Fibroblast of the aortic adventitia (primary cell): ENCODE measurements at places on chromosomes 5 and 9. TPM values are rescaled to one million over a fixed set of nuclear protein-coding genes. Genes with fewer than 3 reads are reported as not detected.

- DNase-seq, result peak; percentile 49
These were observed 8.8 kb downstream of the TENT4A start for GRCh38 chr5:6722015-6722414.

The TLE1 gene
- 33.4 and 49.5 TPM in 2 replicates for total RNA-seq

- no peak for DNase-seq
These were observed 121.4 kb downstream of the NFIB start for GRCh38 chr9:14192556-14192955.

DNA sequence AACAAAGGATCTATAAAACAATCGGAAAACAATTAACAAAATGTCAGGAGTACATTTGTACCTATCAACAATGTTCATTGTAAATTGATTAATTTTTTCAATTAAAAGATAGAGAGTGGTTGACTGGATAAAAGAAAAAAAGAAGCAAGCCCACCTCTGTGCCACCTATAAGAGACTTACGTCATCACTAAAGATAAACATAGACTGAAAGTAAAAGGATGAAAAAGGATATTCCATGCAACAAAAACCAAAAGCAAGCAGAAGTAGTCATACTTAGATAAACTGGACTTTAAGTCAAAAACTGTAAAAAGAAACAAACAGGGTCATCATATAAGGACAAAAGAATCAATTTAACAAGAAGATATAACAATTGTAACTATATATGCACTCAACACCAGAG is 197.4 kb downstream of the RASEF start:
- no peak for DNase-seq

The AMBP gene
- total RNA-seq, result 0.27 TPM in 1 of 2 replicates, not detected in the other

GRCh38 chr5:135831439-135831838 is 3.0 kb upstream of the SLC25A48 start:
- no peak for DNase-seq

- no peak for DNase-seq
These were observed 345.6 kb downstream of the BNC2 start for GRCh38 chr9:16524823-16525222.

GRCh38 chr9:96242811-96243210 is 59.2 kb downstream of the HSD17B3 start:
- DNase-seq, result no peak

The OR1J2 gene
- total RNA-seq, result 1.6 TPM in 1 of 2 replicates, not detected in the other

GRCh38 chr9:4111233-4112008 is 188.4 kb downstream of the GLIS3 start:
- DNase-seq, result peak; percentile 71

DNA sequence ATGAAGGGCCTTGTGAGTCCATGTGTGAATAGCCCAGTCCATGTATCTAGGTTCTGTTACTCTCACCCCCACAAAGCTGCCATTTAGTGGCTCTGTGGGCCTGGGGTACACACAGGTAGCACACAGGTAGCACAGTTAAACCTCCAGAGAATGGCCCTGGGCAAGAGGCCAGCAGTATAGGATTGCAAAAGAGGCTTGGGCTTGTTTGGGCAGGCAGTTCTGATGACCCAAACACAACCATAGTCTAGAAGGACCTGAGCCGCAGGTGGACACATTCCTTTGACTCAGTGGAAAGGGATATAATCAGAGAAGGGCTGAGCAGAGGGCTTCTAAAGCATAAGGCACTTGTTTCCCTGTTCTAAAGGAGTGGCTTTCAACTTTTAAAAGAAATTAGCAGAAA is 326.8 kb upstream of the SGCD start:
- DNase-seq, result no peak

DNA sequence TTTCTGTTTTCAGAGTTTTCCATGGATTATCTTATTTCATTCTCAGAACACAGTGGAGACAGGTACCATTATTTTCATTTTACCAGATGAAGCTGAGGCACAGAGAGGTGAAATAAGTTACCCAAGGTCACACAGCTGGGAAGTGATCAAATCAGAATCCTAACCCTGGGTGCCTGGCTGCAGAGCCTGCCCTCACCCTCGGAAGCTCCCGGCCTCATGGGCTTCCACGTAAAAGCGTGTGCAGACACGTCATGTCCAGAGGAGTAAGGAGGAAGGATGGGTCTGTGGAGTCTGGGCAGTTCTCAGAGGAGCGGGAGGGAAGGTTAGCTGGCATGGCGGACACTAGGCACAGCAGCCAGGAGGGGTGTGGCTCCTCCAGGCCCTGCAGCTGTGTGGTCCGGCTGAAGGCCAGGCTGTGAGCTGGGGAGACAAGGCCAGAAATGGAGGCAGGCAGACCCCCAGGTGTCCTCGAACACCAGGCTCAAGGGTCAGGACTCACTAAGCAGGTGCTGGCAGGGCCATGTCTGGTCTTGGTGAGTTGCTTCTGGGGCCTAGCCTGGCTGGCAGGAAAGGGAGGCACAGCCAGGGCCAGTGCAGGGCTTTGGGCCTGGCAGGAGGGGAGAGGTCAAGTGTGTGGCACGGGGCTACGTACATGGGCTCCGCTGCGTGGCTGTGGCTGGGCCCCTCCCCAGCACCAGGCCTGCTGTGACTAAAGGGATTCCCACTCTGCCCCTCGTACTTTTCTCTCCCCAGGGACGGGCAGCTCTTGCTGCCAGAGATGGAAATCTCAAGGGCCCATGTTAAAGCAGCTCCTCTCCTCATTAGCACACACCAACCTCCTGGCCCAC is 5.6 kb downstream of the TBC1D9B start:
- DNase-seq, result no peak

DNA sequence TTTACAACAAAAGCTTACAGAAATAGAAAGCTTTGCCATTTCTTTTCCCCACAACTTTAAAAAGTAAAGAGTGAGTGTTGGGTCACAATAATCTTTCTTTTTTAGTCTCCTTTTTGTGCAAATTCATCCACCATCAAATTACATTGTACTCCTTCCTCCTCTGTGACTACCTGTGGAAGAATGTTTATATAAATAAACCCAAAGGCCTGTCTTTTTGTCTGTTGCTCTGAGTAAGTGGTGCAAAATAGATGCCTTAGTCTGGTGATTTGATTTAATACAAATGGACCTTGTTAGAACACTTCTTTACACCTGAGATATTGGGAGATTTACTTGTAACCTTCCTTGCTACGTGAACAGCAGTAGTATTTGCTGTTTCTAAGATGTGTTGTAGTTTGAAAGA is 53.5 kb upstream of the TAF11L2 start:
- peak; percentile 9 for DNase-seq

DNA sequence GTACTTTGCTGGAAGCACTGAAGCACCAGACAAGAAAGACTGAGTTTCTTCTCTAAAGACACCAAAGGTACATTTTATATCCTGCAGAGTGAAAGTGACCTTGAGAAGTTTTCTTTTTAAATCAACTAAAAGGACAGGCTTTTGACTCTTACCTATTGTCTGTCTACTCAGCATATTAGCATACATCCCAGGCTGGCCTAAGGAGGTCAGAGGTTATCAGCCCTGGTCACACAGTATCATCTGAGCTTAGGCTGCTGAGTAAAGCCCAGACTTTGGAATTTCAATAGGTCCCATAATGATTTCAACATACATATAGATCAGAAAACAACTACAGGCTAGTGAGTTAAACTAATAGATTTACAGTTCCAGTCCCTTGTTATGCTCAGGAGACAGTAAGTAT is 10.1 kb upstream of the CDH9 start:
- DNase-seq, result no peak

DNA sequence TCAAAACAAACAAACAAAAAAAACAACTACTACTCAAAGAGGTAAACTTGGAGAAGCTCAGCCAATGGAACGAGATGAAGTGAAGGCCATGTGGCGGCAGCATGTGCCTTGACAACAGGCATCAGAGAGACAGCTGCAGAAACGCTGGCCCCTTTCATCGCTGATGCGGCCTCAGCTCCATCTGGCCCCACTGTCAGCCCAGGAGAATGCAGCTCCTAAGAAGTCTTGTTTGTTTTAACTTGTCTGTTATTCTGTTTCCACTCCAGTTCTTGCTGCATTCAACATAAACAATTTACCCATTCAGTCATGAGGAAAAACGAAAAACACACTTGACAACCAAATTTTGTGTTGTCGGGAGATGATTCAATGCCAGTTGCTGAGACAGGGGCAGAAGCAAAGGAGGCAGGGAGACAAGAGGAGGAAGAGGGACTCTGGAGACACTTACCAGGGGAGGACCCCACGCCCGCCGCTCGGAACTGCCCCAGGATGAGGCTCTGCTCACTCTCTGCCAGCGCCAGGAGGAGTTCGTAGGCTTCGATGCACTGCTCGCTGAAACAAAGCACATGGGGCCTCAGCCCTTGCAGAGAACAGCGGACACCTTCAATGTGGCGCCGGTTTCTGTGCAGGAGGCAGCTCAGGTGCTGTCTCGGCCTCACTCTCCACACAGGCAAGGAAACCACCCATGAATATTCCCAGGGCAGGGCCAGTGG is 91.2 kb downstream of the DCP2 start:
- no peak for DNase-seq

The SLC34A1 gene
- not detected in 2 replicates for total RNA-seq

DNA sequence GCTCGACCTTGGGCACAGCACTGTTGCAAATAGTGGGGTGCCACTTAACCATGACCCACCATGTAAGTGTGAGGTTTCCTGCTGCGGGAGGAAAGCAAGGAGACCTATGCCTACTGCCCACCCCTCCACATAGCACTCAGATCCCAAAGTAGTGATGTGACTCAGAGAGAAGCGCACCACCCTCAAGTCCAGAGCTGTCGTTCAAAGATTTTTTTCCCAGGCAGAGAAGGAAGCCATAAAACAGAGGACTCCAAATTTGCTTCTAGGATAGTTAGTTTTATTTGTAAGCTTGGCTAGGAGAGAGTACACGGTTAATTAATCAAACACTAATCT is 19.3 kb downstream of the UGT3A1 start:
- no peak for DNase-seq

DNA sequence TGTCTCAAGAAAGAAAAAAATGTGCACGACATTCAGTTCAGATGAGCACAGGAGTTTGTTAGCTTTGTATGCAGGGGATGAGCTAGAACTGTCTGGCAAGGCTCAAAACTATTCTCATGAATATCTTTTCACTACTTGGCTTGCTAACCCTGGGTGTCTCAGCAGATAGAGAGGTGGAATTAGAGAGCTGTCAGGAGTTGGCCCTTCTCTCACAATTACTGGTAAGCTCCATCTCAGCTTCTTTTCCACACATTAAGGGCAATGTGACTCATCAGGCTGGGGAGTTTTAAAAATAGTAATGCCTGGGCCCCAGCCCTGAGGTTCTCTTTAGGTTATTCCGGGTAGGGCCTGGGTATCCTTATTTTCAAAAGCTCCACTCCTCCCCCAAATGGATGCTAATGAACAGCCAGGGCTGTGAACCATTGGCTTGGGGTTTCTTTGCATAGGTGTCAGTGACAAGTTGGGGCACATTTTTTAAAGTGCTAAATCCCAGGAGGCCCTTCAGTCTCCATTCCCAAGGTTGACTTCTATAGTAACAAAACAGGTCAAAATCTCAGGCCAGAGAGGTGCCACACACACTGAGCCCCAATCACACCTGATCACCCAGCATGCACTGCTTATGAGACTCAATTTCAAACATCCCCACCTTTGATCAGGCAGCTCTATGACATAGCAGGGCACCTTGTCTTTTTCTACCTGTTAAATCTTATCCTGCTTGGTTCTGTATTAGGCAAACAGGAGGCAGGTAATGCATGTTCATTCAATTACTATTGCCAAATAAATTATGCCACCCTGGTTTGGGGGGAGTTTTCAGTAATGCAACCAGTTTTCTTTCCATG is 239.7 kb upstream of the DAP start:
- DNase-seq, result no peak

- DNase-seq, result no peak
These were observed 747.0 kb upstream of the CDH6 start for GRCh38 chr5:30446456-30446855.

GRCh38 chr5:155316070-155316714 is 302.6 kb downstream of the KIF4B start:
- no peak for DNase-seq

The TPPP gene
- total RNA-seq, result not detected in 2 replicates

DNA sequence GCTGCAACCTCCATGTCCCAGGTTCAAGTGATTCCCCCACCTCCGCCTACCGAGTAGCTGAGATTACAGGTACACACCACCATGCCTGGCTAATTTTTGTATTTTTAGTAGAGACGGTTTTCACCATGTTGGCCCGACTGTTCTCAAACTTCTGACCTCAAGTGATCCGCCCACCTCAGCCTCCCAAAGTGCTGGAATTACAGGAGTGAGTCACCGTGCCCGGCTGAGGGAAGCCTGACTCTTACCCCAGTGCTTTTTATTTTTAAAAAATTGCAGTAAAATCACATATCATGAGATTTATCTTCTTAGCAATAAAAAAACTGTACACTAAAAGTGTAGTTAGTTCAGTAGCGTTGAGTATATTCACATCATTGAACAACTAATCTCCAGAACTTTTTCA is 105.3 kb downstream of the SLIT3 start:
- peak; percentile 35 for DNase-seq

DNA sequence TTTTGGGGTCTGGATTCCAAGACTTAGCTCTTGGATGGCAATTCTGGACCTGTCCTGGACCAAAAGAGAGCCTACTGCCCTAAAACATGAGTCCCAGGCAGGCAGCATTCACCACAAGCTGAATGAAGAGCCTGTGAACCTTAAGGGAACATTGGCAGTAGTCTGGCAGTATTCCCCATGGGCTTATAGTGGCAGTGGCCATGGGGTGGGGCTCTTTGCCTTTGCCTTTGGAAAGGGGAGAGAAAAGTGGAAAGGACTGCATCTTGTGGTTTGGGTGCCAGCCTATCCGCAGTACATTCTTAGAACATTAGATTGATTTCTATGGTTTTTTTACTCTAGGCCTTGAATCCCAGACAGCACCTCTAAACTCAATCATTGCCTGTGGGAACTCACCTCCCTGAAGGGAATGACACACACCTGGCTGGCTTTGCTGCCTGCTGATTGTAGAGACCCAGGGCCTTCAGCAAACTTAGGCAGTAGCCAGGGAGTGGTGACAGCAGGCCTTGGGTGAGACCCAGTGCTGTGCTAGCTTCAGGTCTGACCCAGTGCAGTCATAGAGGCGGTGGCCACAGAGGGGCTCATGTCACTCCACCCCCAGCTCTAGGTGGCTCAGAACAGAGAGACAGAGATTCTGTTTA is 216.3 kb downstream of the CETN3 start:
- DNase-seq, result no peak

- DNase-seq, result peak; percentile 57
These were observed 1.8 kb downstream of the MARCHF6 start for GRCh38 chr5:10355071-10355889.

The N4BP3 gene
- total RNA-seq, result 0.18 and 0.65 TPM in 2 replicates

The C6 gene
- 0.27 and 3.4 TPM in 2 replicates for total RNA-seq

- DNase-seq, result peak; percentile 64
These were observed 181.6 kb downstream of the AOPEP start for GRCh38 chr9:94908011-94908563.
